Stimulated activated CD4-positive, alpha-beta T cell treated with anti-CD3 and anti-CD28 coated beads, Interleukin-12 subunit alpha, Interleukin-12 subunit beta, amount 100 ng/mL, for 24 hours (primary cell): ENCODE measurements at places on chromosomes 4 and X.

GRCh38 chr4:142427456-142427855 lies 418.6 kb downstream of the INPP4B start:
- no peak for DNase-seq

GRCh38 chr4:153137677-153138630 lies 66.3 kb upstream of the TRIM2 start:
- DNase-seq = no peak

- DNase-seq = no peak
Observed at GRCh38 chr4:5799406-5799805, 88.4 kb downstream of the EVC start.

DNA sequence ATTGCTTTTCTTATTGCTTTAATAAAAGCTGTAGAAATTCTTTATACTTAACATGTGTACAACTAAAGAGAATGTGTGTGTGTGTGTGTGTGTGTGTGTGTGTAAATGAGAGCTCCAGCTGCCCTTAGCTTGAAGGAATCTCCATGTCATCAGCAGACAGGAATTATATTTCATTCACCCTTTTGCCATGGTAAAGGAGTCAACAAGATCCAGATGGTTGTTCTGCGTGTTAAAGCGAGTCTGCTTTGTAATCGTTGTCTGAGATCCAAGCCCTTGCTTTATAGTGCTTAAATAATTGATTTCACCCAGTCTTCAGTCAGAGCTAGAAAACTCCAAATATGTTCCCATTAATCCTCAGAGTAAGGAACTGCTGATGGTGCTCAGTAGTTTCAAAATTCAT lies 285.5 kb downstream of the PDGFC start:
- no peak for DNase-seq

DNA sequence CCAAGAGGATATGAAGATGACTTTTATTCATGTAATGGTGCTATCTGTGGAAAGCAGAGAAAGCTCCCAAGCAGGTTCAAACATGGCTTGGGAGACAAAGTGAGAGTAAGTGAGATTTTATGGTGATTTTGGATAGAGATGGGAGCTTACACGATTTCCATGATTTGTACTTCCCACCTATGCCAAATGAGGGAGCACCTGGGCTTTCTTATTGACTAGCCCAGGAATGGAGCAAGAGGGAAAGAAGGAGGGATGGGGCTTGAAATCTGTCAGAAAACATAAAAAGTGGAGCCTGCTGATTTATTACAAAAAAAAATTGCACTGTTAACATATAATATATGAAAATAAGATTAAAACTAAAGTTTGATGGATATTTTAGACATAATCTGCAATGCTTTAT lies 703.5 kb upstream of the PABPC4L start:
- no peak for DNase-seq

GRCh38 chrX:137234651-137235402 lies 201.0 kb upstream of the GPR101 start:
- no peak for DNase-seq

- no peak for DNase-seq
Observed at GRCh38 chr4:31190671-31191070, 470.5 kb downstream of the PCDH7 start.

GRCh38 chrX:97616883-97617530 lies 733.3 kb downstream of the RPA4 start:
- no peak for DNase-seq

- DNase-seq = no peak
Observed at GRCh38 chr4:74039315-74039763, 850 bp upstream of the CXCL3 start.

DNA sequence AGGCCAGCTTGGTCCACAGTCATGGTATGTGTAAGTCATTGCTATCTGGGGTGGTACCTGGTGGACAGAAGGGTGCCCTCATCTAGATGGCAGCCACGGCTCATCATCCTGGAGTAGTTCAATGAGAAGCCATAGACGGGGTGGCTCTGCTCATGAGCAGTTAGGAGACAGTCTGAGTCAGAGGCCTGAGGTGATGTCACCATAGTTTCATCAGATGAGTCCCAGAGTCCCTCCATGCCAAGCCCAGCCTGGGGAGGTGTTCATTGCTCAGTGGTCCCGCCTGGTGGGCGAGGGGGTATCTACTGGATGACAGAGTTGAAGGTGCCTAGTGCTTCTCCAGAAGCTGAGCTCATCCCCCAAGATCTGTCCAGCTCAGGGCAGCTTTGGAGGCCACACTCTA lies 49.8 kb downstream of the DLG3 start:
- DNase-seq = peak; percentile 2

- peak; percentile 37 for DNase-seq
Observed at GRCh38 chr4:173370130-173370476, 651 bp upstream of the SAP30 start.

- DNase-seq = no peak
Observed at GRCh38 chr4:30863021-30863420, 142.9 kb downstream of the PCDH7 start.

- no peak for DNase-seq
Observed at GRCh38 chrX:53357799-53358530, 64.5 kb downstream of the SMC1A start.

DNA sequence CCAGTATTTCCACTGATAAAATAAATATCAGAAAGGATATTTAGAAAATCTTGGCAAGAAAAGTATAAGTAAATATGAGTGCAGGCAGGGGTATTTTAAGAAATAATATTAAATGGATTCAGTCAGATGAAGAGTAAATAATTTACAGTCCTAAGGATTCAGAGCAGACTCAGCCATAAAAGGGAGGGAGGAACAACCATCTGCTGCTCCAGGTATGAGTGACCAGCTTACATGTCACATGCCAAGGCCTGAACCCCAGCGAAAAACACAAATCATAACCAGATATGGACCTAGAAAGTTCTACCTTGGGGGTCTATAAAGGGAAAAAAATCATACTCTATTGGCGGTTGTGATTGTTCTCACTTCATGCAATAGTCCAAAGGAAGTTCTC lies 166.8 kb downstream of the COL4A6 start:
- no peak for DNase-seq

- DNase-seq = no peak
Observed at GRCh38 chr4:10007793-10008608, 13.3 kb downstream of the SLC2A9 start.

- no peak for DNase-seq
Observed at GRCh38 chrX:10714531-10714930, 94.1 kb upstream of the MID1 start.

GRCh38 chr4:123352240-123352945 lies 44.2 kb upstream of the SPRY1 start:
- no peak for DNase-seq

GRCh38 chr4:53508446-53508845 lies 82.8 kb downstream of the LNX1 start:
- no peak for DNase-seq

GRCh38 chrX:101057093-101057714 lies 5.3 kb upstream of the TRMT2B start:
- DNase-seq = no peak

GRCh38 chr4:115852767-115853091 lies 739.3 kb upstream of the NDST4 start:
- DNase-seq = no peak

- DNase-seq = no peak
Observed at GRCh38 chr4:151538963-151539362, 130.0 kb downstream of the FHIP1A start.

- peak; percentile 61 for DNase-seq
Observed at GRCh38 chrX:135740681-135741149, 27.3 kb downstream of the CT45A1 start.

- DNase-seq = no peak
Observed at GRCh38 chr4:23899565-23899964, 9.7 kb upstream of the PPARGC1A start.

DNA sequence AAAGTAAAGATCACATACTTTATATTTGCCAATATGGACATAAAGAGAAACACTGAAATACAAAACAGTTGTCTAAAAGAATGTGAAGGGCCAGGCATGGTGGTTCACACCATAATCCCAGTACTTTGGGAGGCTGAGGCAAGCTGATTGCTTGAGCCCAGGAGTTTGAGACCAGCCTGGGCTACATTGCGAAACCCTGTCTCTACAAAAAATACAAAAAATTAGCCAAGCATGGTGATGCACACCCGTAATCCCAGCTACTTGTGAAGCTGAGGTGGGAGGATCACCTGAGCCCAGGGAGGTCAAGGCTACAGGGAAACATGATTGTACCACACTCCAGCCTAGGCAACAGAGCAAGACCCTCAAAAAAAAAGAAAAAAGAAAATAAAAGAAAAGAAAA lies 11.8 kb downstream of the RBM47 start:
- no peak for DNase-seq

DNA sequence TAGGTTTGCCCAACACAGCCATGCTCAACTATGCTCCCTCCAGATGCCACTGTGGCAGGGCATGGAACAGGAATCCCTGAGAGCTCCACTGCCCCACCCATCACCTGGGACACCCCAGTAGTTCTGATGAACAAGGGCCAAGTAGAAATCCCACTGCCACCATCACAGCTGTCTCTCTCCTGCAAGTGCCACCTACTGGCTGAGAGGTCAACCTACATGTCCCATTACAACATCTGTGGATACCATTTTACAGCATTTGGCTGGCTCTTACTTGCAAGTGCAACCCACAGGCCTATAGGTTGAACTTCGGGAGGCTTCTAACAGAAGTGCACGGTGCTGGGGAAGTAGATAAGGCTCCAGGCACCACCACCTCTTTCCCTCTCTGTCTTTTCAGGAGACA lies 142.5 kb downstream of the CXXC4 start:
- no peak for DNase-seq

DNA sequence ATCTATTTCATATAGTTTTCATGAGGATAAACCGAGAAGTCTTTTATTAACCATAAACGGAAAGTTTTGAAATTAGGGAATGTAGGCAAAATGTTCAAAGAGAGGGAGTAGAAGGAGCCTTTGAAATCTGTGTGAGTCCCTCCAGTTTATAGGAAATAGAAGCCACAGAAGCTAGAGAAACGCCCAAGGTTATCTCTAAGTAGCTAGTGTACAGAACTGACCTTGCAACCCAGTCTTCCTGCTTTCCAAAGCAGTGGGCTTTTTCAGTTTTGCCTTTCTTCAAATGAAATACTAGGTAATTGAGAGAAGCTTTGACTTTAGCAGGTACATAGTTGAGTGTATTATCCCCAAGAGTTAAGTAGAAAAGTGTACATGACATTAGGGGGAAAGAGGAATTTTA lies 39.4 kb downstream of the STIM2 start:
- no peak for DNase-seq

GRCh38 chr4:168803732-168804131 lies 206.3 kb downstream of the CBR4 start:
- DNase-seq = no peak

GRCh38 chr4:160352637-160353036 lies 1249.8 kb downstream of the RAPGEF2 start:
- no peak for DNase-seq
